ENCODE measurements at places on chromosomes 1 and 21. TPM values are rescaled to one million over a fixed set of nuclear protein-coding genes. Genes with fewer than 3 reads are reported as not detected.

- no peak for DNase-seq
Measured at GRCh38 chr1:31869449-31869848, 53.6 kb upstream of the SPOCD1 start.

DNA sequence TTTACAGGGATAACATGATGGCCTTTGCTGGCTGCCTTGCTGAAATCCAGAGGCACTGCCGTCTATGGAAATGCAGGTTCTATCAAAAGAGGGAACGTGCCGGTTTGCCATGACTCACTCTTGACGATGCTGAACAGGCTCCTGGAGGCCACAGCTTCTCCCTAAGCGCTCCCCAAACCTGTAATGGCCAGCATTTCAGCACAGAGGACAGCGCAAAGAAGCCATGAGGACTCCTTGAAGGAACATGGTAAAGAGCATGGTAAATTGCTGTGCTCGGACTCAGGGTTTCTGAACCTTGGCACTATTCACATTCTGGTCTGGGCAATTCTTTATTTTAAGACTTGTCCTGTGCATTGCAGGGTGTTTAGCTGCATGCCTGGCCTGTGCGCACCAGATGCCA, 217.5 kb downstream of the CAMTA1 start:
- DNase-seq, result no peak

GRCh38 chr1:9767964-9768668, 55.6 kb downstream of the CLSTN1 start:
- DNase-seq, result peak; percentile 24

Gene UBE2U
- total RNA-seq, result not detected

DNA sequence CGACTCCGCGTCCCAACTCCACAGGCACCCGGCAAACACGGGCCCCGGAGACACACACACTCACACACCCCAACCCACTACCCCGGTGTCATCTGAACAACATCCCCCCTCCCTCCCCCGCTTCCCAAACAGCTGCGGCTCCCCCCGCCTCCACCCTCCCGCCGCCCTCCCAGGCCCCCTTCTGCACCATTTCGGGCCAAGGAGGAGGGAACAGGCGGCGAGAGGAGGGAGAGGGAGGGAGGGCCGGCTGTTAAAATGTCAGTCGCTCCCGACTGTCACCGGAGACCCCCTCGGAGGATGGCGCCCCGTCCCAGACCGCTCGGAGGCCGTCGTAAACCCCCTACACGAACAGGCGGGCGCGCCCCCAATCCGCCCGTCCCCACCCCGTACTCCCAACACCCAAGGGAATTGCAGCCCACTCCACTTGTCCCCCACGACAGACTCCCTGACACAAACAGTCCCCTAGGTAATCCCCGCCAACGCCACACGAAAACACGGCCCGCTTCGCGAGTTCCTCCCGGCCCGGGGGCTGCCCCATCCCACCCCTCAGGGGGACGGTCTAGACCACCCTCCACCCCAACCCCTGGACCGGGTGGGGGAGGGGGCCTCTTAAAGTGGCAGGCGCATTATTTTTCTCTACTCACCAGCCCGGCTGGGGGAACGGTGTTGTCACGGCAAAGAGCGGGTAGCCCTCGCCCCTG, 583 bp downstream of the MEF2D start:
- peak; percentile 65 for DNase-seq

Gene KLHL20
- total RNA-seq, result 15.8 TPM

DNA sequence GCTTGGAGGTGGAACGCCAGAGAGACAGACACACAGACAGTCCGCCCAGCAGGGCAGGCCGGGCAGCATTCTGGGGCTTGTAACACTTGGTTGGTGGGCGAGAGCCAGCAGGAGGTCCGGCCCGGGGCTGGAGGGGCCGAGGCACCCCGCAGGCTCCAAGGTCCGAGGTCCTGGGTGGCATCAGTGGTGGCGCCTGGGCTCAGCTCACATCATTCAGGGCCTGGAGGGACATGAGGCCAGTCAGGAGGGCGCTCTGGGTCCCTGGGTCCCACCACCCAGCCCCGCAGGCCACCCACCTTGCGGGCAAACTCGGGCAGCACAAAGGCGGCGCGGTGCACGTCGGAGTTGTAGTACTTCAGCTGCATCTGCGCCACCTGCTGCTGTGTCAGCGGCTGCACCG, 5.2 kb downstream of the SRM start:
- DNase-seq, result no peak

DNA sequence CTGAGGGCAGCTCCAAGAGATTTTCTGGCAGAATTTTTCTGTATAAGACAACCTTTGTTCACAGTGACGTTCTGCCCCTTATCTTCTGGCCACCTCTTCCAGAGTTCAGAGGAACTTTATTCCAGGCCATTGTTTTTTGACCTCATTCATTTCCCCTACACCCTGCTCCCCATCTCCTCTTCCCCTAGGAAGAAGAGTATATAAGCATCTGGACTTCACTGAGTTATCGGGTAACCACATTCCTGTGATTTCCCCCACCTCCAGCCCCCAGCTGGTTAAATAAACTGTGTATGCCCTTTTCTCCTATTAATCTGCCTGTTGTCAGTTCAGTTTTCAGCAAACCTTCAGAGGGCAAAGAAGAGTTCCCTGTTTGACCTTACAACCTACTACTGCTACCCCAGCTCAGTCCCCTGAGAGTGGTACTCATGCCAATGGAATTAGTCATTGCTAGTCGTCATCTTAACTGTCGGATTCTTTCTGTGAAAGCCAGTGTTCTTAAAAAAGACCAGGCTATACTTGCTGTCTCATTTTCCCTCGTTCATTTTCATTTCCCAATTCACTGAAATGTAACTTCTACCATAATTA, 14.3 kb upstream of the ALG14 start:
- DNase-seq, result no peak

- no peak for DNase-seq
Measured at GRCh38 chr1:95659588-95659987, 425.6 kb downstream of the RWDD3 start.

DNA sequence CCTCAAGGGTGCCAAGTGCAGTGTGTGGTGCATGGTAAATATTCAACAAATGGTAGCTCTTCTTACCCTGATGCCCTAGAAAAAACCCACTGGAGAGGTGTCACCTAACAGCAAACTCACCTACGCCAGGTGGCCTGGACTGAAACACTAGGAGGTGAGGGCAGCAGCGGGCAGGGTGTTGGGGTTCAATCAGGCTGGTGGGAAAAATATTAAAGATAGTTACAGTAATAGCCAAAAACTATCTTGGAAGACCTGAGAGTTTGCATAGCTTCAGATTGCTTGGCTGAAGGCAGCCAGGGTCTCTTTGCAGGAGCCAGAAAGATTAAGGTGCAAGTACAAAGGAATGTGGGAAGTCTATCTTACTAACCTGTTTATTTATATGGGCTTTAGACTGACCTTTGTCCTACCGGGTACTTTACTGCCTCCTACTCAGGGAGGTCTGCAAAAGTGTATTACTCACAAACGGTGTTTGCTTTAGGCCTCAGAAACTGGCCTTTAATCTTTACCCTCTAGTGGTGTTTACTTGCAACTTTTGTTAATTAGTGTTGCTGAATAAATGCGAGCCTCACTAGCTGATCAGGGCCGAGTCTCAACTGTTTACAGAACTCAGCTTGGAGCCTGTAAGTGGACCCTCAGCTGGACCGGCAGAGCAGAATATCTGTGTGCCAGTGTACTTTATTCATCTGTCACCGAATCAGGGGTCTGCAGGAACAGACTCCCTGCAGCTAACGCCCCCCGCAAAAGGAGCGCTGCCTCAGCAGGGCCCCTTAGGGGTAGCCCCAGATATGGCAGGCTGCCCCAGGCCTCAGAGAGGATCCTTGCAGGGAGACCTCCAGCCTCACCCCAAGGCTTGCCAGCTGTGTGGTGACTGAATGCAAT, 63.9 kb downstream of the SYF2 start:
- DNase-seq, result no peak

DNA sequence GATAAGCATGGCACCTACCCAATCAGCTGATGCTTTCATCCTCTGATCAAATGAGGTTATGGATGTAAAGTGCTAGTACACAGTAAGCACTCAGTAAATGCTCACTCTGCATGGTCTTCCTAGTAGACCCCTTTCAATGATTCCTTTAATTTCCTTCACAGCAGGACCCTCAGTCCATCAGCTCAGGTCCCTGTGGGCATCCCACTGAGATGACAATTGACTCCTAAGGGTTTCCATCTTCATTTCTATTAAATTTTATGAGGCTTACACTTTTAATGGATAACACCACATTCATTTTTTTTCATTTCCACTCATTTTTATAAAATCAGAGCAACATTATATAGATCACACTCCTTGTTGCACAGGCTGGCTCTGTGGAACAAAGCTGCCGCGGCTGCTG, 12.8 kb downstream of the RHOU start:
- no peak for DNase-seq

- no peak for DNase-seq
Measured at GRCh38 chr1:165117482-165117881, 239.0 kb downstream of the LMX1A start.

GRCh38 chr1:1889847-1890505, 911 bp downstream of the GNB1 start:
- DNase-seq, result peak; percentile 50

- no peak for DNase-seq
Measured at GRCh38 chr1:1280782-1281481, 696 bp downstream of the SCNN1D start.

- DNase-seq, result no peak
Measured at GRCh38 chr1:2203671-2204414, 9.3 kb upstream of the FAAP20 start.

Gene LGR6
- total RNA-seq, result 0.34 TPM

Gene SLC35F3
- total RNA-seq, result 3.5 TPM

DNA sequence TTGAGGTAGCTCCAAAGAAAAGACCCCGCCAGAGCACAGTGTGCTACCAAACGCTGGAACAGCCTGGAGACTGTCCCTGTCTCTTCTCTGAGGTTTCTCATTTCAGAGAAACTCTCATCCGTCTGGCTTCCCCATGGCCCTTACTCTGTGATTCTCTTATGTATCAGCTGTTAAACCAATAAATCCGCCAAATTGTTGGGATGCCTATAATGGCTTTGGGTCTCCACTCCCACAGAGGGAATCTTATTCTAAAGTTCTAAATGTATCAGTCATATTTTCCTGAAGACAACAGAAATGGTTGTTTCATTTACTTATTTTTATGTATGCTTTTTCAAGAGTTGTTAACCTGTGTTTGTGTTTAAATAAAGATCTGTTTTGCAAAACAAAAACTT, 4.0 kb downstream of the ERG start:
- no peak for DNase-seq
